Type B pancreatic cell (in vitro differentiated cells): ENCODE measurements at places on chromosomes 5 and 9. TPM values are rescaled to one million over a fixed set of nuclear protein-coding genes. Genes with fewer than 3 reads are reported as not detected.

Gene FGF18
- total RNA-seq, result 1.7 and 3.2 TPM in 2 replicates

Gene CRHBP
- total RNA-seq, result 0.14 and 0.87 TPM in 2 replicates

GRCh38 chr9:133763272-133764183 lies 25.4 kb upstream of the SARDH start:
- no peaks in the 10 kb centered on the region for H3K4me1 ChIP-seq
- H3K36me3 ChIP-seq, result peaks cover 47% of the 10 kb centered on the region
- peak; percentile 51 for DNase-seq
- H3K27ac ChIP-seq, result no peak overlapping the region
- H3K4me3 ChIP-seq, result no peak overlapping the region

- peaks cover 10% of the 10 kb centered on the region for H3K4me1 ChIP-seq
- H3K36me3 ChIP-seq, result peaks cover 9% of the 10 kb centered on the region
- peak overlapping the region; percentile 48 for H3K27ac ChIP-seq
- no peaks in the 10 kb centered on the region for H3K27me3 ChIP-seq
- peak overlapping the region; percentile 55 for H3K4me3 ChIP-seq
- DNase-seq, result no peak
Observed at GRCh38 chr5:147961208-147961749, 54.9 kb upstream of the C5orf46 start.

GRCh38 chr5:67475489-67475888 lies 278.9 kb upstream of the CD180 start:
- H3K27ac ChIP-seq, result no peak overlapping the region
- no peak overlapping the region for H3K4me3 ChIP-seq
- H3K4me1 ChIP-seq, result peaks cover 8% of the 10 kb centered on the region
- H3K27me3 ChIP-seq, result no peaks in the 10 kb centered on the region
- no peak for DNase-seq
